ENCODE measurements at places on chromosomes 2 and 18.

DNA sequence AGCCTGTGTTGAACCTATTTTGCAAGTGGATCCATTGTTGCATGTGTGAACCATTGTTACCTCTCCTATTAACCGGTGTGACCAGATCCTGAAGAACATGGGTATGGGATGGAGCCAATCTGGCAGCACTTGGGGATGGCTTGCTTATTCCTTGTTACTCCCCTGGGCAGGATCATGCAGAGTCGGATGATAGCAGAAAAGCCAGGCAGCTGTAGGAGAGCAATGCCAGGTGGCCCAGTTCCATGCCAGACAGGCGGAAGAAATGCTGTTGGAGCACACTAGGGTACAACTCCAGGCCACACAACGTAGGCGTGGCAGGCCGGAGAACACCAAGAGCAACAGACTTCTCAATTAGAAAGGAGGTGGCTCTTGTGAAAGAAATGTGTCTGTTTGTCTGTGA lies 16.3 kb upstream of the MYO1B start:
- DNase-seq: no peak

- peak; percentile 86 for DNase-seq
These were observed at the start of gene TMSB10 for GRCh38 chr2:84905181-84906107. TMSB10 (plus strand) TSS chr2:84905656.

DNA sequence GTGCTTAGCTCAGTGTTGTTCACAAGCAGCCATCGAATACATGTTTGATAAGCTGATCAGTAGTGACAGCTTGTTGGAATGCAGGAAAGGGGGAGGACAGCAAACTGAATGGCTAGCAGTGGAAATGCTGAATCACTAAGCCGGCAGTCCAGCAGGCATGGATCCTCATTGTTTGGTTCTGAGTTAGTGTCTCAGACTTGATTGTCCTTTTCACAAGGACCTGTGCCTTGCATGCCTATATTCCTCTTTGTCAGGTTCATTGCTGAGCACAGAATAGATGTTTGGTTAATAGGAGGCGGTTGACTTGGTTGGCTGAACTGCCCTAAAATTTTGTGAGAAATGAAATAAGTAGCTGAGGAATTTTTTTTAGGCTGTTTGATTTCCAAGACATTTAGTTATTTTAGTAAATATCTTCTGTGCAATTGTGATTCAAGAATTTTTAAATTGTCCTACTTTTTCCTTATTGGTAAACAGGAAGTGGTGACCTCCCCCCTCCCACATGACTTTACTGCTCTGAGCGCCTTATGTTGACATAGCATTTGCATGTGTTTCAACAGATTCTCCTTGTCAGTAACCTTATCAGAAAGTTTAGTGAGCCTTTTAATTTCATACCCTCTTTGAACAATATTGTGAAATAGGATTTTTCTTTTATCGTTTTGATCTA lies 21.4 kb upstream of the STON1 start:
- DNase-seq: no peak

DNA sequence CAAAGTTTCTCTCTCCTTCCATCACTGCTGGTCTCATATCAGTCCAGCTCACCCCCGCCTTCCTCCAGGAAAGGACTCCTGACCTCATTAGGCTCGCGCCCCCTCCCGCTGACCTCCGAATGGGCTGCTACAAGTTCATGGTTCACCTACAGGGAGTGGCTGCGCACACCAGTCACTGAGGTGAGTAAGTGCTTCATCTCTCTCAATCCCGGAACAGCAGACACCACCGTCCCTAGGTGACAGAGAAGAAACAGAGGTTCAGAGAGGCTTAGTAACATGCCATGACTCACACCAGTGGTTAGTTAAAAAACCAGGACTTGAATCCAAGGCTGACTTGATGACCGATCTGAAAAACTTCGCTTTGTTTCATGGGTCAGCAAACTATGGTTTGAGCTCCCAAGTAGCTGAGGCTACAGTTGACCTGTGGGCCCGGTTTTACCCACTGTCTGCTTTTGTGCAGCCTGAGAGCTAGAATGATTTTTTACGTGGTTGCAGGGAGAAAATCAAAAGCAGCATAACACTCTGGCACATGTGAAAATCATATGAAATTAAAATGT lies 42.0 kb downstream of the ZFP36L2 start:
- peak; percentile 68 for DNase-seq

- DNase-seq: peak; percentile 49
These were observed 1.5 kb downstream of the MTHFD2 start for GRCh38 chr2:74199871-74200305.

DNA sequence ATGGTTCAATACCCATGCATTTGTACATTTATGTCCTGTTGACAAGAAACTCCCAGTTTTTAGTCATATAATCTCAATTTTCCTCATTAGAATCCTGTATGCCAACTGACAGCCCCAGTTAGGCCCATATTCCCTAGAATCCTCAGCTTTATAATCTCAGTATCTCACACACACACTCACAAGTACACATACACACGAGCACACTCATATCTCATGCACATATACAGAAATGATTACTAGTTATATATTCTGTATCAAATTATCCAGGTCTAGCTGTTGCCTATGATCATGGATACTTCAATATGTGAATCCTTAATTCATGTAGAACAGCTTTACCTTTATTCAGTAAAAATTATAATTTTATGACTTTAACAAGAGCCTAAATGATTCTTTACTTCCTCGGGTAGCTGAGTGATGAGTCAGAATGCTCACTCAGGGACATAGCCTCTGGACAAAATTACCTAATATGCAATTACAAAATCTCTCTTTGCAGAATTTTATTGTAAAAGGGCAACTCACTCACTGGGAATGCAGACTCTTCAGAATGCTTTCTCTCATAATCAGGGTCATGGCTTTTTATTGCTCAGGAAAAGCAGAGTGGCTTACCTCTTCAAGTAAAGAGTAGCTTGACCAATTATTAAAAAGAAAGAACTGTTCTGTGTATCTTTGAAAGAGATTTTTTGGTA lies 193.6 kb upstream of the PIK3C3 start:
- DNase-seq: no peak

GRCh38 chr2:234643407-234643806 lies 146.5 kb upstream of the ARL4C start:
- no peak for DNase-seq

DNA sequence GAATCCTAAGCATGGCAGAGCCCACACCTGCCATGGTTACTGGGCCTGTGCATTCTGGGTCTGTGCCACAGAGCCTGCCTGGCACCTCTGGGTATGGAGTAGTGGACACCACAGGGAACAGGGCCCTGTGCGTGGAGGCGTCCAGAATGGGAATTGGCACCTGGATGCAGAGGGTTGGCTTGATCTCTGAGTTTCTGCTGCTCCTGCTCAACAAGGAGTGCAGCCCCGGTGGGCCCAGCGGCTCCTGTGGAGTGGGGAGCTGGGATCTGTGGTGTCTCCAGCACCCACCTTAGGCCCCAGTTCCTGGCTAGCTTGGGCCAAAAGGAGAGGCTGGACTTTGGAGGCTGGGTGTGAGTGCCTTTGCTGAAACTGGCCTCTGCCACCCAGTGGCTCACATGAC lies 7.9 kb upstream of the ANKRD62 start:
- DNase-seq: no peak

GRCh38 chr2:226184540-226184939 lies 615.1 kb downstream of the IRS1 start:
- no peak for DNase-seq

DNA sequence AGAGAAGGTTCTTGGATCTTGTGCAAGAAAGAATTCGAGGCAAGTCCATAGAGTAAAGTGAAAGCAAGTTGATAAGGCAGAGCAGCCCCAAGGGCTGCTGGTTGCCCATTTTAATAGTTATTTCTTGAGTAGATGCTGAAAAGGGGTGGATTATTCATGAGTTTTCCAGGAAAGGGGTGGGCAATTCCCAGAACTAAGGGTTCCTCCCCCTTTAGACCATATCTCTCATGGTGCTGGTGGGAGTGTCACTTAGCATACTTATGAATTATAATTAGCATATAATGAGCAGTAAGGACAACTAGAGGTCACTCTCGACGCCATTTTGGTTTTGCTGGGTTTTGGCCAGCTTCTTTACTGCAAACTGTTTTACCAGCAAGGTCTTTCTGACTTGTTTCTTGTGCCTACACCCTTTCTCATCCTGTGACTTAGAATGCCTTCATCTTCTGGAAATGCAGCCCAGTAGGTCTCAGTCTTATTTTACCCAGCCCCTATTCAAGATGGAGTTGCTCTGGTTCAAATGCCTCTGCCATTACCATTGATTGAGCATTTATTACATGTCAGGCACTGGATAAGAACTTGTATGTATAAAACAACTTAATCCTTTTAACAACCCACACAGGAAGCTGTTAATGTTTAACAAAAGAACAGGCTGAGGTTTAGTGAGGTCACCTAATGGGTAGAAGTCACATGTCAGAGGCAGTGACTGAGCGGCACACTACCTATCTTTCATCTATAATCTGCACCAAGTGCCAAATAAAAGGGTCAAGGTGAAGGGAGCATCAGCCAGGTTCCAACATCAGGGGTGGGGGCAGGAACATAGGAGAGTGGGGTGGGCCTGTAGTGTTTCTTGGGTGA lies 250.9 kb downstream of the ICOS start:
- no peak for DNase-seq

DNA sequence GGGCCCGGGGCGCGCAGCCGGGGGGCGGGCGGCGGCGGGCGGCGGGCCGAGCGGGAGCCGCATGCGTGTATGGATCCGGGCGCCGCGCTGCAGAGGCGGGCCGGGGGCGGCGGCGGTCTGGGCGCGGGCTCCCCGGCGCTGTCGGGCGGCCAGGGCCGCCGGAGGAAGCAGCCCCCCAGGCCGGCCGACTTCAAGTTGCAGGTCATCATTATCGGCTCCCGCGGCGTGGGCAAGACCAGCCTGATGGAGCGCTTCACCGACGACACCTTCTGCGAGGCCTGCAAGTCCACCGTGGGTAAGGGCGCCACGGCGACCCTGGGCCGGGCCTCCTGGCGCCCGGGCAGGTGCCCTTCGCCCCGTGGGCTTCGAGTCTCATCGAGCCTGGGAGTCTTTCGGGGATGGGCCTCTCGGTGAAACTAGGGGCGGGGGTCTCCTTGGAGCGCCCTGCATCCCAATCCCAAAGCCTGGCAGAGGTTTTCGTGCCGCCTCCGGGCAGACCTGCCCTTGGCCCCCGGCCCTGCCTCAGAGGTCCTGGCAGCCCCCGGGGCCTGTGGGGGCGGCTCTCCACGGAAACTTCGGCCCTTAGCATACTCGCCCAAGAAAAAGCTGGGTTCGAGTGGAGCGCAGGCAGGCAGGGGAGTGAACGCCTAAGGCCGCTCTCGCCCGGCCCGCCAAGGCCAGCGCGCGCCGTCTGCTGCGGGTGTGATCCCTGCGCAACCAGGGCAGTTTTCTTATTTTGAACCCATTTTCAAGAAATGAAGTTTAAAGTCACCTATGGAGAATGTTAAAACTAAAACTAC lies 622 bp downstream of the RAB12 start:
- peak; percentile 17 for DNase-seq

DNA sequence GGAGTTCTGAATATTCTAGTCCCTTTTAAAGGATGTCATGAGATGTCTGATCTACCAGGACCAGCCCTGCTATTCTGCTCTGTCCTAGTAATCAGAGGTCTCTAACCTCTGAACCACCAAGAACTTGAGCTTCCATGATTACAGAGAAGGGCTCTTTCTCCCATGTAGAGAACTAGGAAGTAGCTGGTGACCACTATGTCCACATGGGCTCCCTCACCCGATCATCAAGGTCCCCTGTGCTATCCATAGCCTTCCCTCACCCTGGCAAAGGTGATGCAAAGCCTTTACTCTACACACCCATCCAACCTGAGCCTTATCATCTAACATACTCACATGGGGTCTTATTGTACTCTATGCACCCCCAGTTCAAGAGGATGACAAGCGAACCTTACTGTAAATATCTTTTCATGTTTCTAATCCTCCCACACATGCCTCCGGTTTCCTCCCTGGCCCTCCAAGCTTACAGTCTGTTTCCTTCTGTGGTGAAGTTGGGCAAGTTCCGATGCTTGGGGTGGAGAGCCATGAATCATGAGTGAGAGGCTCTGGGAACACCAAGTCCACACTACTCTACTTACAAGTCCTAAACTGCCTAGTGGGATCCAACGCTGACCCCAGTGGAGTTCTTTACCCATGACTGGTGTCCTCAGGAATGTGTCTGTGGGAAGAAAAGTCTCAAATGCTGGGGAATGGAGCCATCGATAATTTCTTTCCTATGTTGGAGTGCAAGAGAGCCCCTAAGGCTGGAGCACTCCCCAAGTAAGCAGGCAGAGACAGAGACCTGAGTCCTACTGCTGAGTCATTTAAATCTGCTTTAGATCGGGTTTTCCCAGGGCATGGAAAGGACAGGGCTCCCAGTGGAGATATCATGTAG lies 73.3 kb upstream of the KLF7 start:
- peak; percentile 30 for DNase-seq

DNA sequence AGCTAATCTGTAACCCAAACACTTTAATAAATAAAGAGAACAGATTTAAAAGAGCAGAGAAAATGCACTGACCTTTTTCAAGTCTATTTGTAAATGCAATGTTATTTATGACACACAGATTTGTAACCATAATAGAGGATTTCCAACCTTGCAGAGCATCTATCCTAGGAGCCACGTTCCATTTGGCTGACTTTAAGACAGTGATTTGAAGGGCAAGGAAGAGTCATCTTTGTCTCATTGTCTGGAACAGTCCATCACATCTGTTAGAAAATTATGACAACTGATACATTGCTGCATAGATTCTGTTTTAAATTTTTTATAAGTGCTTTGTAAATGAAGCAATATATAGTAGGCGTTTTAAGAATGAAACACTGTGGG lies 90.8 kb upstream of the L3MBTL4 start:
- DNase-seq: no peak

- no peak for DNase-seq
These were observed 102.5 kb upstream of the ITPRID2 start for GRCh38 chr2:181788897-181789555.

DNA sequence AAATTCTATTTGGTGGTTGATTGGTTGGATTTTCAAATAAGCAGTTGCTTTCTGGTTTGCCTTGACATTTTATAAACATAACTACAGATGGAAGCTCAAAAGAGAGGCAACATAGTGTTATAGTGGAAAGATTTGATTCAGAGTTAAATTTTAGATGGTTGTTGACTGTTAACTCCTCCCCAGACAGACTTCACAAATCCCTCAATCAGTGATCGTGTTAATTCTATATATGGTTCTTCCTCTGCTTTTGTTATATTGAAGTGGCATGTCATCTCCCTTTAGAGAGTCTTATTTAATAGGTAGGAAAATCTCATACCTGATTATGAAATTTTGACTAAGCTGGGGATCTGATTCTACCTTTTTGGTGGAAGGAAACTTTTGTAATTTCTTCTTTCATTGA lies 19.5 kb downstream of the DGUOK start:
- no peak for DNase-seq

- no peak for DNase-seq
These were observed 26.6 kb upstream of the ITGA4 start for GRCh38 chr2:181430406-181431118.

- DNase-seq: no peak
These were observed 293.8 kb upstream of the SLC14A2 start for GRCh38 chr18:45321520-45321919.

GRCh38 chr2:185507719-185508118 lies 230.9 kb upstream of the FSIP2 start:
- DNase-seq: no peak

DNA sequence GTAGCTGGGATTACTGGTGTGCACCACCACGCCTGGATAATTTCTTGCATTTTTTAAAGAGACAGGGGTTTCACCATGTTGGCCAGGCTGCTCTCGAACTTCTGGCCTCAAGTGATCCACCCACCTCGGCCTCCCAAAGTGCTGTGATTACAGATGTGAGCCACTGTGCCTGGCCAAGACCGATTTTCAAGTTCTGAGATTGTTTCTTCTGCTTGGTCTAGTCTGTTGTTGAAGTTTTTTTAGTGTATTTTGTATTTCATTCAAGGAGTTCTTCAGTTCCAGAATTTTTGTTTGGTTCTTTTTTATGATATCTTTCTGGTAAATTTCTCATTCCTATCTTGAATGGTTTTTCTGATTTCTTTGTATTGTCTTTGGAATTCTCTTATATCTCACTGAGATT lies 96.4 kb downstream of the ANKRD12 start:
- DNase-seq: no peak
